Small intestine (tissue), 16 donors: ENCODE measurements at places on chromosomes 1 and 21. TPM values are rescaled to one million over a fixed set of nuclear protein-coding genes. Genes with fewer than 3 reads are reported as not detected.

Gene RPRD2
- 11.0 TPM for polyA plus RNA-seq

Gene ANKRD34A
- polyA plus RNA-seq: 0.54 TPM

Gene MARK1
- under 0.01 TPM for polyA plus RNA-seq

Gene SPATA45
- polyA plus RNA-seq: not detected

Gene NT5C1A
- 0.12 TPM for polyA plus RNA-seq

Gene CAMK1G
- polyA plus RNA-seq: 0.10 TPM

Gene SLC16A4
- 5.4 TPM for polyA plus RNA-seq

Gene TMPRSS2
- polyA plus RNA-seq: 108 TPM

Gene CTSS
- polyA plus RNA-seq: 61.6 TPM

Gene KCNT2
- polyA plus RNA-seq: 1.2 TPM

Gene LCE2B
- polyA plus RNA-seq: not detected

Gene GOLT1A
- polyA plus RNA-seq: 119 TPM
